ENCODE measurements at places on chromosomes 1 and 21.

DNA sequence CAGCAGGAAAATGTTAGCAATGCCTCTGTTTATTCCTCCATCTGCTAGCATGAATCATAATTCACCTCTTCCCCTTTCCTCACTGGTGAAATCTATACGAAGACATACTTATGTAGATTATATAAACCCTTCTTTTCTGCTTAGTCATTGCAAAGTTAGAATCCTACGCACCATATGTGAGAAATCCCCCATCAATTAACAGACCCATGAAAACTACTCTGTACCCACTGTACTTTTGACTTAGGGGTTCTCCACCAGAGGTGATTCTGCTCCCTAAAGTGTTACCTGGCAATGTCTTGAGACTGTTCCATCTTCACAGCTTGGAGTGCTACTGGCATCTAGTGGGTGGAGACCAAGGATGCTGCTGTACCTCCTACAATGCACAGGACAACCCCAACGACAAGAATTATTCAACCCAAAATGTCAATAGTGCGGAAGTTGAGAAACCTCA lies 49.6 kb upstream of the KCTD3 start:
- DNase-seq = no peak

GRCh38 chr1:85603086-85603880 lies 22.7 kb downstream of the CCN1 start:
- DNase-seq = no peak

DNA sequence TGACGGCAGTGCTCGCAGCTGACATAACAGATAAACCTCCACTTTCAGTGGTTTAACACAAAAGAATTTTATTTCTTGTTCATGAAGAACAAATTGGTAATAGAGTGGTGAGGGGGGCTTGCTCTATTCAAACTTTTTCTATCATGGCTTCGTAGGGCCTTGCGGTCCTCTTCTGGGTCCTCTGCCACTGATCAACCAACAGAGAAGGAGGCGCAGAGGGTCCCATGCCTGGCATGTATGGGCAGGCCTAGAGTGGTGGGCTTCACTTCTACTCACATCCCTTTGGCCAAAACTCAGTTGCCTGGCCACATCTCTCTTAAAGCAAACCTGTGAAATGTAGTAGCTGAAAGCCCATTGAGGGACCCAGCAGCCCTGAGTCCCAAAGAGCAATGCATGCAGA lies 460.5 kb downstream of the SIPA1L2 start:
- DNase-seq = no peak

GRCh38 chr1:101079341-101079740 lies 53.8 kb upstream of the DPH5 start:
- DNase-seq = no peak

GRCh38 chr1:84089867-84090266 lies 54.2 kb upstream of the PRKACB start:
- DNase-seq = no peak

DNA sequence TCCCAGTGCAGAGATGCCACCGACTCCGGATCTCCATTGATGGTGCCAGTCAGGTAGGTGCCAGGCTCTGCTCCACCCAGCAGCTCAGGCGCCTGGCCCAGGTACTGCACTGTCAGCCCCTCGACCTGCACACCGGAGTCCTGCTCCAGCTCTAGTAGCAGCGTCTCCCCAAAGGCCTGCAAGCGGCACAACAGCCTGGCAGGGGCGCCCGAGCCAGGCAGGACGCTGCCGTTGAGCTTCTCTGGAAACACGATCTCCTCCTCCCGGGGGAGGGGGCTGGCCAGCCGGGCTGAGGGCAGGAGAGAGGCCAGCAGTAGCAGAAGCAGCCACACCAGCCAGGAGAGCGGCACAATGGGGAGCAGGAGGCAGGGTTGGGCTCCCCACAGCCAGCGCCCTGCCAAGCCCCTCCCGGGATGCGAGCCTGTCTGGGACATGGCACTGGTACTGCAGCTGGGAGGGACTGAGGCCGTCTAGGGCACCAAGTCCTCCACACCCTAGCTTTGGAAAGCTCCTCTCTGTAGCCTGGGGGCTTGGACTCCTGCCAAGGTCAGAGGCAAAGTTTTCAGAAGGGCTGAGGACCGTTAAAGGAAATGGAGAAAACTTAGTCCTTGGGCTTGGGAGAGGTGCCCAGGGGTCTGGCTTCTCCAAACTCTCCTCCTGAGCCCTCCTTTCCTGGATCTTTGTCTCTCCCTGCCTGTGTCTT lies 509 bp downstream of the ADAMTS4 start:
- no peak for DNase-seq

DNA sequence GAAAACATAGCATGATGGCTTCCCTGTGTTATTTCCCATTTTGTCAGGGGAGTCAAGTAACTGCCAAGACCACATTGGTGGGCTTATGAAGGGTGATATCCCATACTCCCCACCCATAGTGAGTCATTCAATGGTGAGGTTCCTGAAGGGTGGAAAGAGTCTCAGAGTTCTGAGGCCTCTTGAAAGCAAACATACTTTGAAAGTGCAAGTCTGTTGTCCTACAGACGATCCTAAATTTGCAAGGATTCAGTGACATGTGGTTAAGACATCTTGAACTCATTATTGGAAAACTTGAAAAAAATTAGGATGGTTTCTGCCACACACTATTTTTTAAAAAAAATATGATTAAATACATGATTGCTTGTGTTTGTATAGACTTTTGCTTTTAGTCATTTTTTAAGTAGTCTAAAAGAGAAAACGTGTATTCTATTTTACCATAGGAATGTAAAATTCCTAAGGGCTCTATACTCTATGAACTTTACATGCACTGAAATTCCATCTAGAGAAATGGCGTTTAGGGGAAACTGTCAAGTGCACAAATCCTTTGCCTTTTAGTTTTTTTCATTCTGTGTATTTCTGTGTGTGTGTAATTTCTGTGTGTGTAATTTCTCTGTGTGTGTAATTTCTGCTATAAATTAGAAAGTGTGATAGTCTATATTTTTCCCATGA lies 225.5 kb upstream of the ADAMTS5 start:
- DNase-seq = no peak

DNA sequence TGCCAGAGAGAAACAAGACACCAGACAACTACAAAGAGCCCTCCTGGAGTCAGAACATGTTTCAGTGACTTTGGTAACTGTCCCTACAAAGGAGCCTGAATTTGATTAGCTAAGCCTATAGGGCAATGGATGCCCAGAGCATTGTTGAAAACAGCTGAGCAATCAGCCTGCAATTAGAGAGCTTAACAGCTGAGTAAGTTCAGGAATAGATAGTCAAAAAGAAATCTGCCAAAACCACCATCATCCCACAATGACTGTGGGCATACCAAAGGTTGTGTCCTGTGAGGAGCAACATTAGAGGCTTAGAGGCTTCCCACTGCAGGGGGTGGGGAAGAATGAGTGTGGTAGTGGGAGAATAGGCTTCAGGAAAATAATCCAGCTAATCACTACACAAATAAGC lies 32.1 kb downstream of the SH3BP5L start:
- DNase-seq = no peak

DNA sequence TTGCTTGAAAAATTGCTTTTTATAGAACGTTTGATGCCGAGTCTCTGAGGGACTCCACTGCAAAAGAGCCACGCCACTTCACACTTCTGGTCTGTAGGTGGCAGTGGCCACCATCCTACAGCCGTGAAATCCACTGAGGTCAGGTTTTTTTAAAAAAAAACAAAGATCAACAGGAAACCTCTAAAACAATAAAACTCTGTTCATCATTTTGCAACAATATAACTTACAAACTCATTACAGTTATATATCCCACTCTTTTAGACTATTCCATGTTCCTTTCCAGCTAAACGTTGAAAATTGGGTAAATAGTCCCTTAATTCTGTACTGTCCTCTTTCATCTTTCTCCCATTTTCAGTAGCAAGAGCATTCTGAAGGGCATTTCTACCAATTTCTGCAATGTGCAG lies 64.6 kb upstream of the FMN2 start:
- no peak for DNase-seq

DNA sequence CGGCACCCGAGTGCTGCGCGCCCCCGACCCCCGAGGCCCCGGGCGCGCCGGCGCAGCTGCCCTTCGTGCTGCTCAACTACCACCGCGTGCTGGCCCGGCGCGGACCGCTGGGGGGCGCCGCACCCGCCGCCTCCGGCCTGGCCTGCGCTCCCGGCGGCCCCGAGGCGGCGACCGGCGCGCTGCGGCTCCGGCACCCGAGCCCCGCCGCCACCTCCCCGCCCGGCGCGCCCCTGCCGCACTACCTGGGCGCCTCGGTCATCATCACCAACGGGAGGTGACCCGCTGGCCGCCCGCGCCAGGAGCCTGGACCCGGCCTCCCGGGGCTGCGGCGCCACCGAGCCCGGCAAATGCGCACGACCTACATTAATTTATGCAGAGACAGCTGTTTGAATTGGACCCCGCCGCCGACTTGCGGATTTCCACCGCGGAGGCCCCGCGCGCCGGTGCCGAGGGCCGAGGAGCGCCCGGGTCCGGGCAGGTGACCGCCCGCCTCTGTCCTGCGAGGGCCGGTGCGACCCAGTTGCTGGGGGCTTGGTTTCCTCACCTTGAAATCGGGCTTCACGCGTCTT lies 49.0 kb downstream of the SIM2 start:
- DNase-seq = no peak

DNA sequence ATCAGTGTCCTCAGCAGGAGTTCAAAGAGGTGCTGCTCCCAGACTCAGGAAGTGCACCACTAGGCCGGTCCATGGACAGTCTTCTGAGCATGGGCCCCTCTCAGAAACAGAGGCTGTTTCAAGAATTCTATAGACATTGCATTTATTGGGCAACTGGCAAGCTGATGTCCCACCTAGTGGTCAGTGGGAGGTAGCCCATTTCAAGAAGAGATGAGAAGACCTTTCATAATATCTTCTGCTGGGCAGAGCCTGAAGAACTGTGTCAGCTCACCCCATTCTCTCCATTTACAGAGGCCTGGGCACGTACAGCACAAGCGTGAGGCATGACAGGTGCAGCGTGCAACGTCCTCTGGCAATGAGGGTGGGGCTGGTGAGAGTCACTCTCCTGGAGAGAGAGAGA lies 216.0 kb downstream of the DYRK1A start:
- DNase-seq = no peak

- DNase-seq = no peak
Measured at GRCh38 chr1:58060559-58061170, 485.9 kb downstream of the OMA1 start.

DNA sequence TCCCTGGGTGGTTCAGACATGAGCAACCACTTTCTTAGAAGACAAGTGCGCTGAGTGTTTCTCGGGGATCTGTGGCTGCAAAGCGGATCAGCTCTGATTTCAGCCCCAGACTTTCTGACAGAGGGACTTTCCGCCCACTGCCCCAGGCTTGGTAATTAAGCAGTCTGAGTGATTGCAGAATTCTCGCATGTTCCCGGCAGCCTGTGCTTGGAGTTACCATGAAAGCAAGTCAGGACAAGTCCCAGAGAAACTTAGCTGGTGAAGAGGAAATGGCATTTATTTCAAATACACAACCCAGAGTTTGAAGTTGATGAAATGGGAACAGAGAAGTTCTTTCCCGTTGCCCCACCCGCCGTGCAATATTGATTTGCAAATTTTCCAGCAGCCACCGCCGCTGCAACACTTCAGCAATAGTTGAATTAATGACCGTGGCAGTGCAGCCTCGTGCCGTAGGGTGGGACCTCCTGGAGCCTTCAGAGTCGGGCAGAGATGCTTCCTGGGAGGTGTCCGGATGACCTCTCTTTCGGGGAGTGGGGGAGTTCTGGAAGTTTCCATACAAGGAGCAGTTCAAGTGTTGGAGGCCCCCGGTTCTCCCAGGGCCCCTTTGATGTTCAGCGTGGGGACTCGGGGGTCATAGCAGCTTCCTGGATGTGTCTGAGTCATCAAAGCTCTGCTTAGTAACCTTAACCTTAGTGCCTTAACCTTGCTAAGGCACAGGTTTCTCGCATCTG lies 134.7 kb downstream of the KAZN start:
- no peak for DNase-seq

GRCh38 chr1:58649555-58649954 lies 50.3 kb downstream of the MYSM1 start:
- DNase-seq = no peak

- DNase-seq = no peak
Measured at GRCh38 chr1:149906570-149907075, 7.3 kb downstream of the BOLA1 start.

- DNase-seq = no peak
Measured at GRCh38 chr1:163875200-163875926, 553.6 kb downstream of the NUF2 start.

DNA sequence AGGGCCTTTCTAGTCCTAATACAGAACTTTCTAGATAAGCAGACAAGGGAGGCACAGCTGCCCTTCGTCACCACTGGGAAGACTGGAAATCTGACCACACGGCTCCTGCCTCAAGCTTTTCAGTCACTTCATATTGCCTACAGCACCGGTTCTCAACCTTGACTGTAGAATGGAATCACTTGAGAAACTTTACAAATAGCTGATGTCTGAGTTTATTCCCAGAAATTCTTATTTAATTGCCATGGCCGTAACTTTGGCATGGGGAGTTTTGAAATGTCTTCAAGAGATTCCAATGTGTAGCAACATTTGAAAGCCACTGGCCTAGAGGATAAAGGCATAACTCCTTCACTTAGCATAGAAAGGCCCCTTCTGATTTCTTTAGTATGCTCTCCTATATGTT lies 42.4 kb upstream of the STMN1 start:
- DNase-seq = no peak

GRCh38 chr1:45004281-45004920 lies 6.7 kb downstream of the HECTD3 start:
- no peak for DNase-seq

- DNase-seq = no peak
Measured at GRCh38 chr1:27527890-27528817, 38.2 kb upstream of the WASF2 start.

GRCh38 chr1:19404748-19405147 lies 80.6 kb downstream of the CAPZB start:
- DNase-seq = no peak

Measured in stimulated activated CD4-positive, alpha-beta T cell treated with anti-CD3 and anti-CD28 coated beads, TNF-alpha, amount 100 ng/mL, for 24 hours (primary cell).